ENCODE measurements at places on chromosomes 1 and 21.

DNA sequence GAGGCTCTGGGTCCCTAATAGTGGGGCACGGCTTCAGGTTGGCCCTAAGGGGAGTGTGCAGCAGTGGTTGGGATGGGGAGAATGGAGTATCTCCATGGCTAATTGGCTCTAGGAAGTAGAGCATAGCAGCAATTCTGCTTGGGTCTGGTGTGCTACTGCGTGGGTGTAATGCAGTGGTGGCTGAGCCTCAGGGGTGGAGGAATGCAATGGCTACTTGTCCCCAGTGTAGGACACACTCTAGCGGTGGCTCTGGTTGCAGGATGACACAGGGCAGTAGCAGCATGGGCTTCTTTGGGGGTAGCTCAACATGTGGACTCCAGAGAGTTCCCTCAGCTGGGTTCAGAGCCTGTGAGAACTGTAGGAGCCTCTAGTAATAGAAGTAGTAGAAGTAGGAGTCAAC lies 91.2 kb upstream of the FAM78B start:
- DNase-seq: no peak

- DNase-seq: no peak
Observed at GRCh38 chr1:113135460-113135859, 62.5 kb downstream of the LRIG2 start.

GRCh38 chr1:216555653-216556052 lies 132.4 kb upstream of the USH2A start:
- no peak for DNase-seq

DNA sequence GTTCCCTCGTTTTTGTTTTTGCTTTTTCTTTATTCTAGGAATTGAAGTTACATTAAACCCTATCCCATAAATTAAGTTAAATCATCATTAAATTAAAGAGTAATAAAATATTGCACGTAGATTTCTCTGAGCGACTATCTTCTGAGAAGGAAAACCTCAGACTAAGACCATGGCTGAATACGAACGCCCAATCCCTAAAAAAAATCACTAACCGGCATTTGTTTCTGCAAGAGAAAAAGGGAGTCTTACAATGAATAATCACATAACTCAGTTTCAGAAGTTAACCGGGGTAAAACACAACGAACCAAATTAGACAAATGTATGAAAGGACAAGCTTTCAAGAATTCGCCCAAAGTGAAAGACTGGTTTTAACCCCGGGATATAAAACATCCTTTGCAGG lies 1.3 kb downstream of the PIK3R3 start:
- DNase-seq: no peak

GRCh38 chr1:77831566-77831965 lies 52.1 kb downstream of the MIGA1 start:
- no peak for DNase-seq

GRCh38 chr1:66176832-66177231 lies 357.1 kb upstream of the SGIP1 start:
- DNase-seq: no peak

DNA sequence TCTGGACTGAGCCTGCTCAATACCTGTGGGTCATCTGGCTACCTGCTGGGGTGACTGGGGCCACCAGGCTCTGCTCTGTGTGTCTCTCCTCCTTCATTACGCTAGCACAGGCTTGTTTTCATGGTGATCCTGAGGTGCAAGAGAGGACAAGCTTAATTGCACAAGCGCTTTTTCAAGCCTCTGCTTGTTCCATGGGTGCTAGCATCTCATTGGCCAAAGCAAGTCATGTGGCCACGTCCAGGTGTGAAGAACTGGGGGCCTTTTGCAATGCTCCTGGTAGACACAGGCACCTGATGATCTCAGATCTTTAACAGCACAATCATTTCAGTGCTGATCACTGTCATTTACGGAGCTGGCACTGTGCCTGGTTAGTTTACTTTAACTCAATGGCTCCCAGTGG lies 114.6 kb downstream of the KAZN start:
- DNase-seq: no peak

- no peak for DNase-seq
Observed at GRCh38 chr1:181430015-181430885, 53.1 kb upstream of the CACNA1E start.

DNA sequence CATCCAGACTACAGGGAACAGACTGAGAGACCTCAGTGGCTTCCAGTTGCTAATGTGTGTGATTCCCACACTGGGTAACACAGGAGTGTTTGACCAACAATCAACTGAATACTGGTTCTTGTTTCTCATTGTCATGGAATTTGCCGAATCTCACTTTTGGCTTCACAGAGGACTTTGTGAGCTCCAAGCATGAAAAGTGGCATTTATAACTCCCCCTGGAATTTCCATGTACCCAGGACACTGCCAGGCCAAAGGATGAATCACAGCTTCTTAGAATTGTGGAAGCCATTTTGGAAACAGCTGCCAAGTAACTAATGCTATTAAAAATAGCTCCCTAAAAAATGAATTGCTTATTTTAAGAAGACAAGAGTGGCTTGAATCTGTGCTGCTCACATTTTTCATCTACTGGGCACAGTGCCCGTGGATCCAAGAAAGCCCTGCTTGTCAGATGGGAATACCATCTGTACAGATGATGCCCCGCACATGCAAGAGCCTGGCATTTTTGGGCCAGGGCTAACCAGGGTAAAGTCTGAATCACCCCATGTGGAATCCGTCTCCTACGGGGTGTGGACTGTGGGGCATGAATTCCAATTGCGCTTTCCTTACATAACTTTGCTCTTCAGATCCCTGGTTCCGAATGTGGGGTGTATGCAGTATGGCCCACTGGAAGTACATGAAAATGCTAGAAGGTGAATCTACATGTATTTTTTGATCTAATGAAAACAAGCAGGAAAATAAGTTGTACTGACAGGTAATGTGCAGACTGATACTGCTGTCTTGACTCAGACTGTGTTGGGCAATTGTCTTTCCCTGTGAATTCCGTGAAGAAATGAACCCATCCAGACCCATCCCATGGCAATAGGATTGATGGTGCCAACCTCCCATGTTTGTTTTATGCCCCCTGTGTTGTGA lies 487.3 kb downstream of the SIPA1L2 start:
- no peak for DNase-seq

- no peak for DNase-seq
Observed at GRCh38 chr1:209250861-209251636, 332.5 kb upstream of the CAMK1G start.

DNA sequence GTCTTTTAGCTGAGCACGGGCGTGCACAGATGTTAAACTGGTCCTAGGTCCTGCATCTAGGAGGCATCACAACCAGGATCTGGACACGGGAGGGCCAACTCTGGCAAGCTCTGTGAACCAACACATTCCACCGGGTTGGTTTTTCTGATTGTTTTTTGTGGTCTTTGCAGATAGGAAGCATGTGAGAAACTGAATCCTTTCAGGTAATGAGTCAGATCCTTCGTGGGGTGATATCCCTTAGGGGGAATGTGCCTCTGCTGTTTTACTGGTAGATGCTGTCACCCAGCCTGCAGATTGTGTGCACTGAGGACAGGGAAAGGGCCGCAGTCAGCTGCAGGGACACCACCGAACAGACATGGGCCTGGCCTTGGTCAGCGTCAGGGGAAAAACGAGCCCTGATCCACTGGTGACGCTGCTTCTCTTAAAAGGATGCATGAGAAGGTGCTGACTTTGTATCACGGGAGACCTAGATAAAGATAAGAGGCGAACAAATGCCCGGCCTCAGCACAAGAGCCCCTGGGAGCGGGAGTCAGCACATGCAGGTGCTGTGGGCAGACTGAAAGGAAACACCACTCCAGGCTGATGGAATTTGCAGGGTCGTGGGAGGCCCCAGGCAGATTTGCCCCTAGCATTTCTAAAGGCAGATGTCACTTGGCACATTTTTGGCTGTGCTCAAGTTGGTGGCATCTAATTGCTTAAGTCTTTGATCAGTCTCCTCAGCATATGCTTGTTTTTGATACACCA lies 51.1 kb downstream of the DOP1B start:
- DNase-seq: no peak

GRCh38 chr1:112513112-112513870 lies 4.5 kb downstream of the WNT2B start:
- no peak for DNase-seq

GRCh38 chr1:157199421-157199755 lies 61.2 kb upstream of the ETV3 start:
- DNase-seq: no peak

GRCh38 chr21:41777951-41778815 lies 11.3 kb upstream of the RIPK4 start:
- no peak for DNase-seq

- DNase-seq: no peak
Observed at GRCh38 chr1:244280859-244281258, 170.8 kb downstream of the ADSS2 start.

DNA sequence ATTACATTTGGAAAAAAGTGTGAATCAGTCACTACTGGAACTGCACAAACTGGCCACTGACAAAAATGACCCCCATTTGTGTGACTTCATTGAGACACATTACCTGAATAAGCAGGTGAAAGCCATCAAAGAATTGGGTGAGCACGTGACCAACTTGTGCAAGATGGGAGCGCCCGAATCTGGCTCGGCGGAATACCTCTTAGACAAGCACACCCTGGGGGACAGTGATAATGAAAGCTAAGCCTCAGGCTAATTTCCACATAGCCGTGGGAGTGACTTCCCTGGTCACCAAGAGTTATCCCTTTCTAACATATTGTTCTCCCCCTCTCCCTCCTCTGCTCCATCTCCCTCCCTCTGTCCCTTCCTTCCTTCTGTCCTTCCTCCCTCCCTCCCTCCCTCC lies 47.7 kb upstream of the RHOU start:
- no peak for DNase-seq

DNA sequence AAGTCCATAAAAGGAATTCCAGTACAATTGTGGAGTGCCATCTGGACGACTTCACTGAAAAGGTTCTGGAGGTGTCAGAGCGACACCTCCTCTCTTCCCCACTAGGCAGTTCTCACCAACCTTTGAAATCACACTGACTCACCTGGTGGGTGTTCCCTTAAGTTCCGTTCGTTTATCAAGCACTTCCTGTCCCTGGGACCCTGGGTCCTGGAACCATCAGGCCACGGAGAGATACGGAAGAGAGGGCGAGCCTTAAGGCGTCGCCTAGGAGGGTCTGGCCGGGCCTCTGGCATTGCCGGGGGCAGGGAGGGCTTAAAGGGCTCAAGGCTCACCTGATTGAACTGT lies 317 bp downstream of the SPAG17 start:
- DNase-seq: no peak

- DNase-seq: no peak
Observed at GRCh38 chr1:241423541-241424479, 66.8 kb upstream of the RGS7 start.

- DNase-seq: no peak
Observed at GRCh38 chr1:43300378-43301094, at the start of gene TIE1. TSS of gene TIE1 (plus strand) at chr1:43300982. CDS start at chr1:43301072, 90 bp downstream.

- DNase-seq: peak; percentile 58
Observed at GRCh38 chr1:172448995-172449584, 5.2 kb upstream of the PIGC start.

- no peak for DNase-seq
Observed at GRCh38 chr1:89166705-89167104, 9.1 kb downstream of the GBP7 start.

DNA sequence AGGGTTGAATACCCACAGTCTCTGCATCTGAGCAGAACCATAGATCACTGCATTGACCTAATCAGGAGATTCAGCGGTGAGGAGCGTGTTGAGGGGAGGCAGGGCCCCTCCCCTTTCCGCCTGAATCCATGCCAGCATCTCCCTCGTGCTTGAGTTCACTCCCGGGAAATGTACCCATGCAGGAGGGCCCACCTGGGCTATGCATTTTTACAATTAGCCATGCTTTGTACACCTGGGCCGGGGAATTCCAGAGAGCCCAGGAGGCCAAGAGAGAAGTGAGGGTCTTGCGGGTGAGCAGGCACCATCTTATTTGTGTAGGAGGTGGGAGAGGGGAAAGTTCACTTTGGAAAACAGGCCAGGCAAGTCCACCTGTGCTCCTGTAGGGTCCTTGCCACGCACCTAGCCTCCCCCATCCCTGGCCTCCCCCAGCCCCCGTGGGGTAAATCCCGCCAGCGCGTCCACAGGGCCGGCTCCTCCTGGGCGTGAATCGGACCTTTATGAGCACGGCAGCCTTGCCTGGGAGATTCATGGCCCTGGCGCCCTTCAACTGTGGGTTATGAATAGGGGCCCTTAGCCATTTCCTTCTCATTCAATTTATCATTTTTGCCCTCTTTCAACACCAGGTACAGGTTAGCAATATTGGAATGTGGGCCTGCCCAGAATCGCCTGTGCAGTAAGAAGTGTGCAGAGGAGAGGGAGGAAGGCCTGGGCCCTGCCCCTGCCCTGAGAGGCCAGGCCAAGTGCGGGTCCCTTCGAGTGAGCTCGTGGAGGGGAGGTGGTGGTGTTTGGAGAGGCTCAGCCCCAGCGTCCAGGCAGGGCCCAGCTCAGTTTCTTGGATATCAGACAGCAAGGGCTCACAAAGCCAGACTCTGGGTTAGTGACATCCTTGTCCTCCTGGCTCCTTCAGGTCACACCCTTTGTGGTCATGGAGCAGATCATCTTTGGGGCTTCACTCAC lies 84.4 kb upstream of the ACTRT2 start:
- DNase-seq: no peak

GRCh38 chr1:28280501-28280900 lies 21.2 kb downstream of the SESN2 start:
- no peak for DNase-seq
